Activated CD4-positive, alpha-beta T cell treated with anti-CD3 and anti-CD28 coated beads, Interleukin-2, amount 50 U/mL, for 4 hours (primary cell): ENCODE measurements at places on chromosomes 3 and 15.

- DNase-seq = no peak
Observed at GRCh38 chr3:52313774-52314188, 2.3 kb upstream of the DNAH1 start.

- no peak for DNase-seq
Observed at GRCh38 chr15:60375306-60375705, 22.5 kb downstream of the ANXA2 start.

DNA sequence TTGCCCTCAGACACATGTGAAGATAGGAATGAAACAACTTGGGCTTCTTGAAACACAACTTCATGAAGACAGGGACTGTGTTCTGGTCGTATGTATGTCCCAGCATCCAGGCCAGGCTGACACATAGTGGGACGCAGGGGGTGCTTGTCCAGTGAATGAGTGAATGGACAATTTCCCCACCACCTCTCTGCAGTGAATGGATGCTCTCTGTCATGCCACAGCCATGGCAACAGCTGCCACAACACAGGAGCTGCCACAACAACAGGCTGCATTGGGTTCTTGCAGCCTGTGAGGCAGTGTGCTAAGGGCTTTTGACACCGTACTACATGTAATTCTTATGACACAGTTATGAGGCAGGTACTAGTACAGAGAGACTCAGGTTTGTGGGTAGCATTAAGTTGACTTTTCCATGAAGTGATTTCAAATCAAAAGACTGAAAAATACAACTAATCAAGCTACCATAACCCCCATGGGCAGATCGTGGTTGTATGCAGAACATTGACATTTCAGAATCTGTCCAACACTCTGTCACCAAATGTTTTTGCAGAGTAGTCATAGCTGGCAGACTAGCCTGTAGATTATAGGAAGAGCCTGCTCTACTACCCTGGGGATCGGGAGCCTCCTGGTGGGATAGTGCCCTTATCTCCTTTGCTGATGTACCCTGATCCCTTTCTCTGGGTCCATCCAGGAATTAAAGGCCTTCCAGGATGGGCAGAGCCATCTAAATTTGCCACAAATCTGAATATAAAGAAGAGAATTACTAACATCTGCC lies 40.8 kb downstream of the CLSTN2 start:
- DNase-seq = no peak

DNA sequence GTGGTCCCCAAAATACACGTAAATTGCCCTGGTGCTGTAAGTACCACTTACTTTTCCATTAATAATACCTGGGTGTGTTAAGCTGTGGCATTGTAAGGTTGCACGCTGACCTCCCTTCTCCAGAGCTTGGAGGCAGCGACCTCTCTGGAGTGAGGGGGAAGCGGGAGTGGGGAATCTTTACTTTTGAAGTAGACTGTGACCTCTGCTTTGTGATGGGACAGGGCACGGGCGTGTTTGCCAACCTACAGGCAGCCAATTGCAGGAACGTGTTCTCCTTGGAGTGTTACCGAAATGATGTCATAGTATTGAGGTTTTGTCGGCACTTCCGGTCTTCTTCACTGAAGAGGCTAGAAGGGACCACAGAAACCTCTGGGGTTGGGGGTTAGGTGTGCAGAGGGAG lies 227.3 kb upstream of the C2CD4B start:
- no peak for DNase-seq

DNA sequence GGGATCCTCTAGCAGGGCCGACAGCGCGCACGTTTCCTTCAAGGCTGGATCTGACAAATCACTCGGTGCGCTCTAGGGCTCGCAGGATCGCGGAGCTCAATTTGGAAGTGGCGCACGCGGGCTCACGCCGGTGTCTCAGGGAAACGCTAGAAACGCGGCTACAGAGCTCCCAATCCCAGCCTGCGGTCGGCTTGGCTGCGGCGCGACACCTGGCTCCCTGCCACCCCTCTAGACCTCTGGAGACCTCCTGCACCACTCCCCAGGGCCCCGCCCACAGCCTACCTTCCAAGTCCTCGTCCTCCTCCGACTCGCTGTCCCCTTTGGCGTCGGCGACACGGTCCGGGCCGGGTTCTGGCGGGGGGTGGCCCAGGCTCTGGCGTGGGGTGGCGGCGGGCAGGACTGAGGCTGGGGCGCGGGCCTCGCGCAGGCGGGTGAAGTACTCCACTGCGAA lies 596 bp downstream of the PRKAR2A start:
- peak; percentile 37 for DNase-seq

- no peak for DNase-seq
Observed at GRCh38 chr15:68524753-68525584, 53.8 kb upstream of the CORO2B start.

- no peak for DNase-seq
Observed at GRCh38 chr15:92633418-92633817, 22.2 kb downstream of the FAM174B start.

DNA sequence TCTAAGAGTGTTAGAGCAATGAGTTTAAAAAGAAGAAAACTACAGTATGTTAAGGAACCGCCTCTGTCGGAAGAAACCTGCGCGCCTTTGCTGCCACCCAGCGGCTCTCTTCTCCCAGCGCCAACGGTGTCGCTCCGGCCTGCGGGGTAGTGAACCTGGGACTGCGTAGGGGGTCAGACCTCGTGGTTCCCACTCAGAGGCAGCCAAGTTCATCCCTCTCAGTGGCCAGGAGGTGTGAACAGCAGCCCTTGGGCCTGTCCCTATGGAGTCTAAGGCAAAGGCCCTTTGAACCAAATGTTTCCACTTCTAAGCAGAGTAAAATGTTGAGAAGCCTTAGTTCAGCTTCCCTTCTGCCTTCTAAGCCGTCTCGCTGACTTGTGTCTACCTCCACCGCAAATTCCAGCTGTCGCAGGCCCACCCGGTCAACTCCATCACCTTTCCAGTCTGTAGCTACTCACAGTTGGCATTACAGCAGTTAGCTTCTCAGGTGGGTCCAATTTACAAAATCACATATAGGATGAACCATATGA lies 980 bp upstream of the RAB27A start:
- peak; percentile 82 for DNase-seq

DNA sequence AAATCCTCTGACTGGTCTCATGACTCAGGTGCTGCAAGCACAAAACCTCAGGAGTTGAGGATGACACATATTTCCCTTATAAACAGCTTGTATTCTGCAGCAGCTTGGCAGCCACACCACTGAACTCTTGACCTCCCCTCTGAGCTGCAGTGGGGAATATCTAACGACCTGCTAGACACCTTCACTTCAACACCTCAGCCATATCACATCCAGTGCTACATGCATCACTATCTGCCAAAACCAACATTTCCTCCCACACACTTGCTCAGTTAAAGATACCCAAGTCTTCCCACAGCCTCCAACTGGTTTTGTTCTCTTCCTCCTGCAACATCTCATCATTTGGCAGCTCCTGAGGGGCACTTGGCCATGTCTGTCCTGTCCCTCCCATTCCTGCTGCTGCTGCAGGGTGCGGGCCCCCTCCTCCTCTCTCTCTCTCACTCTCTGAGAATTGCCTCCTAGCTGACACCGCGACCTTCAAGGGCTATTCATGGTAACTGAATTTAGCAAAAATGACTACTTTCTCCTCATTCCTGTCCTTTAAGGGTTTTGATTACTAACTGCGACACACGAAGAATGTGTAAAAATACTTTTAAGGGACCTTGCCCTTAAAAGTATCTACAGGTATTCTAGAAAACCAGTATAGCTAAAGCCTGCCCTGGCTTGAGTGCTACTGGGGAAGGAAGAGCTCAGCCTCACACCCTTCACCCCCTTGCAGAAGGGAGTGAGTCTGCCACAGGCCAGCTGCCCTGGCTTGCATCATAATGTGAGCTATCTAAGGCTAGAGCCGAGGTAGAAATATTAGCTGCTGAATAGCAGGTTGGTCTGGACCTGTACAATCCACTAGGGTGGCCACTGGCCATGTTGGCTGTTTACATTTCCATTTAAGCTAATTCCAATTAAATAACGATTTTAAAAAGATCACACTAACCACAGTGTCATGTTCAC lies 5.0 kb upstream of the CCR9 start:
- peak; percentile 26 for DNase-seq

DNA sequence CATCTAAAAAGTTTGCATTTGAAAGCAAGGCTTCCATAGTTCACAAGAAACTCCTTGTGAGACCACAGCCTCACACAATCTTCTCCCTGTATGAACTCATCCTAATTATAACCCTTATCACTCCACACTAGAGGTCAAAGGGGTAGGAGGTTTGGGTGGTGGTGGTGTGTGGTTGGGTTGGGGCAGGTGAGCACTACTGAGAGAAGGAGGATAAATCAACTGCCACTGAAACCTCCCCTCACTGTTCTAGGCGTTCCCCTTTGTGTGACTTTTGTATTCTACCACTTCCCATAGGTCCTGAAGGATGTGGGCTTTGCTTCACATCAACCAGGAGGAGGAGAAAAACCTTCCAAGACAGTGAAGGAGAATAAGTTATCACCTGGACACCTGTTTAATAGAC lies 6.4 kb upstream of the AGBL1 start:
- no peak for DNase-seq

GRCh38 chr15:62603742-62604141 lies 438.7 kb upstream of the C2CD4B start:
- DNase-seq = no peak

DNA sequence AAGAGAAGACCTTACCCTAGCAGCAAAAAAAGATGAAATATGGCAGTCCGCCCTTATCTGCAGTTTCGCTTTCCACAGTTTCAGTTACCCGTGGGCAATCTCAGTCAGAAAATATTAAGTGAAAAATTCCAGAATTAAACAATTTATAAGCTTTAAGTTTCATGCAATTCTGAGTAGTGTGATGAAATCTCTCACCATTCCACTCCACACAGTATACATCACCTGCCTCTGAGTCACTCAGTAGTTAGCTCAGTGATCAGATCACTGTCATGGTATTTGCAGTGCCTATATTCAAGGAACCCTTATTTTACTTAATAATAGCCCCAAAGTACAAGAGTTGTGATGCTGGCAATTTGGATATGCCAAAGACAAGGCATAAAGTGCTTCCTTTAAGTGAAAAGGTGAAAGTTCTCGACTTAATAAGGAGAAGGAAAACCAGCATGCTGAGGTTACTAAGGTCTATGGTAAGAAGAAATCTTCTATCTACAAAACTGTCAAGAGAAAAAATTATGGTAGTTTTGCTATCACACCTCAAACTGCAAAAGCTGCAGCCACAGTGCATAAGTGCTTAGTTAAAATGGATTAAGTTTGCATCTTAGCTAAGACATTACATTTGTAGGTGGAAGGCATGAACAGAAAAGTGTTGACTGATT lies 48.1 kb downstream of the HSPBAP1 start:
- DNase-seq = no peak

GRCh38 chr3:28853830-28854229 lies 427.0 kb upstream of the RBMS3 start:
- no peak for DNase-seq

GRCh38 chr3:126109146-126109879 lies 25.4 kb upstream of the SLC41A3 start:
- no peak for DNase-seq

DNA sequence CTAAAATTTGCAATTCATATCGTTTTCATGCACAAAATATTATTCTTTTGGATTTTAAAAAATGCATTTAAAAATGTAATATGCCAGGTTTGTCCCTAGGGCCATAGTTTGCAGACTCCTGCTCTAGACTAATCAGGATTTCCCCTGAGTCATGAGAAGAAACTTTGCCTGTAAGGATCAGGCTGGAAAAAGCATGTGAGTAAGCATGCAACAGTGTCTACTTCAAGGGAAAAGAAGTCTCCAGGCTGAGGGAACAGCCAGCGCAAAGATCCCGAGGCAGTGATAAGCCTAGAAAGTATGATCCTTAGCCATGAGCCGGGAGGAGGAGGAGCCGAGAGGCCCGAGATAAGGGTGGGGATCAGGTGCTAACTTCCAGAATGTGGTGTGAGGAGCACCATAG lies 382.8 kb upstream of the CFAP20DC start:
- no peak for DNase-seq

- no peak for DNase-seq
Observed at GRCh38 chr15:54064365-54064764, 86.1 kb downstream of the UNC13C start.

GRCh38 chr3:114227076-114227475 lies 10.3 kb downstream of the ZNF80 start:
- DNase-seq = no peak

- no peak for DNase-seq
Observed at GRCh38 chr3:9201955-9202354, 47.5 kb downstream of the SRGAP3 start.

GRCh38 chr3:61944726-61945125 lies 383.4 kb downstream of the PTPRG start:
- no peak for DNase-seq

DNA sequence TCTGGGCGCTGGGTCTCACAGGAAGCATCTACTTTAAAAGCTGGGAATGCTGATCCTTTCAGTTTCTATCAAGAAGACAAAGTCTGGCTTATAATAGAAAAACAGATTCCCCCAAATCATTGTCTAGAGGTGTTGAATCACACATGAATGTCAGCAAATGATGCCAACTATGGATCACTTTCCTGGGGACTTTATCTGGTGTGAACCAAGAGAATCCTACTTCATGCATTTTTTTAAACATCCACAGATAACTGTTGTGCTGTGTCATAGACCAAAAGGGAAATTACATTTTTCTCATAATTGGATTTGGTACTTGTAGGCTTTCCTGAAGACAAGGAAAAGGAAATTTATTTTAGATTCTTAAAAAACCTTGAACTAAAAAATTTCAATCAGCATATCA lies 132.7 kb downstream of the CD47 start:
- DNase-seq = no peak

DNA sequence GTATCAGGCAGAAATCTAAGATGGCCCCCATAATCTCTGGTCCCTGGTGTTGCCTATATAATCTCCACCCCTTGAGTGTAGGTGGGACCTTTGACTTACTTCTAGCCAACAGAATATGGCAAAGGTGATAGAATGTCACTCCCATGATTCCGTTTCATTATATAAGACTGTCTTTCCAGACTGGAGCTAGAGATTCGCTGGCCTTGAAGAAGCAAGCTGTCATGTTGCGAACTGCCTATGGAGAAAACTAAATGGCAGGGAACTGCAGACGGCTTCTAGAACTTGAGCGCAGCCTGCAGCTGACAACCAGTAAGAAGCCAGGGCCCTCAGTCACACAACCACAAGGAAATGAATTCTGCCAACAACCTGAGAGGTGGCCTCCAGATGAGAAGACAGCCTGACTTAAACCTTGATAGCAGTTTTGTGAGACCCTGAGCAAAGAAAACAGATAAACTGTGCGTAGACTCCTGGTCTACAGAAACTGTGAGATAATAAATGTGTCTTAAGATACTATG lies 2.2 kb upstream of the KPNA1 start:
- no peak for DNase-seq

DNA sequence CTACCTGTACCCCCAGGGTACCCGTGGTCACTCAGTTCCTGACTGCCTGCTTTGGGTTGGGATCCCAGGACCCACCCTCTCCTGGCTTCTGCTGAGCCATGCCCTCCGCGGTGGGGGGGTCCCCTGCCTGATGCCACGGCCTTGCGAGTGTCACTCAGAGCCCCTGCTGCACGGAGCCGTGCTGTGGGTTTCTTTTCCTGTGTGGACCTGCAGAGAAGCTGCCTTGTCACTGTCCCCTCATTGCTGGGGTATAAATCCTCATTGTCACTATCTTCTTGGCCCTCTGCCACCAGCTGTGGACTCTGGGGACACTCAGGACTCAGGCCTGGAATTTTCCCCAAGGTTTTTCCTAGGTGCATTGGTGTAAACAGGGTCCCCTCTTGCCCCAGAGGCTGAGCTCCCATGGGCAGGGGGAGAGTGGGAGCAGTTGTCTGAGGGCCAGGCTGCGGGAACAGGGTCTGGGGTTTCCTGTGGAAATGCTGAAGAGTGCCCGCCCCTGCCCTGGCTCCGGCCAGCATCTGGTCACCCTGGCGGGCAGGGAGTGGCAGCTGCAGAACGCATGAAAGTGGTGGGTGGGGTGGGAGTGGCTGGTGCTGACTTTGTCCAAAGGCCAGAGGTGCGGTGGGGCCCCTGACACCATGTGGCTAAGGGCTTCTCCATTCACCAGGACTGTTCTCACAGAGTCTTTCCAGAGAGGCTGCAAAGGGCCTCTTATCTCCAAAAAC lies 191.7 kb downstream of the GOLGA6L6 start:
- DNase-seq = no peak
